MV-4-11 (cell line): ENCODE measurements at places on chromosomes 12 and 14.
A peak's percentile ranks its signal among the peaks of the same experiment; 100 is the strongest.

DNA sequence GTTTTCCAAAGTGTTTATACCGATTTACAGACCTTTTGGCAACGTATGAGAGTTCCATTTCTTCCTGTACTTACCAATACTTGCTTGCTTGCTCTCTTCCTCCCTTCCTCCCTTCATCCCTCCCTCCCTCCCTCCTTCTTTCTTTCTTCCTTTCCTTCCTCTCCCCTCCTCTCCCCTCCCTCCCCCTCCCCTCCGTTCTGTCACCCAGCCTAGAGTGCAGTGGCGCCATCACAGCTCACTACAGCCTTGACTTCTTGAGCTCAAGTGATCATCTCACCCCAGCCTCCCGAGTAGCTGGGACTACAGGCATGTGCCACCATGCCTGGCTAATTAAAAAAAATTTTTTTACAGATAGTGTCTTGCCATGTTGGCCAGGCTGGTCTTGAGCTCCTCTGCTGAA lies 40.4 kb downstream of the DIP2B start:
- no peak for DNase-seq

DNA sequence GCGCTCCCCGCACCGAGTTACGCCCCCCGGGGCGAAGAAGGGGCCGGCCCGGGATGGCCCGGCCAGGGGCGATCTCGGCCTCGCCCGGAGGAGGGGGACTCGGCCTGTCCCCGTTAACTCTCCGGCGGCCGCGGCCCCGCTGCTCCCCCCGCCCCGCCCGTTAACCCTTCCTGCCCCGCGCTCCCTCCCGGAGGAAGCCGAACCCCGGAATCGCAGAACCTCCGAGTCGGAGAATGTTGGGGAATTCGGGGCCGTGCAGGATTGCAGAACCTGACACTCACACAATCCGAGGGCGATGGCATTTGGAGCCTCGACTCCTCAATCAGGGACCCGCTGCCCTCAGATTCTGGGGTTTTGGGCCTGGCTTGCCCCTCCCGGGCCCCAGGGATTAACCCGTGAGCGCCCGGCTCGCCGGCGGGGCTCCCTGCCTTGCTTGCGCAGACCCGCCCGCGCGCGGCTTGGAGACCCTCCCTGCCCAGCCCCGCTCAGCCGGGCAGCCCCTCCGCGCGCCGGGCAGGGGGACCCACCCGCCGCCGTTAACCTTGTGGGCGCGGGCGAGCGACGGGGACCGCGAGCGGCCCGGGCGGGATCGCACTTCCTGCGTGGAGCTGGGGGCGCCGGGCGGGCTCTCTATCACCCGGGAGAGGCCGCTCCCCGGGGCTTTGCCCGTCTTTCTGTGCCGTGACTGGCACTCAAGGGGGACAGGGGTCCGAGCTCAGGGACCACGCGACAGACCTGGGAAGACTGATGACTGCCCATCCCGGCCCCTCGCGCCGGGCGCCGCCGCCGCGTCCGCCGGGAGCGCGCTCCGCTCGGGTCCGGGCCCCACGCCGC lies 18.8 kb downstream of the BEGAIN start:
- no peak for DNase-seq

GRCh38 chr14:26190646-26191045 lies 407.2 kb downstream of the NOVA1 start:
- DNase-seq: no peak

DNA sequence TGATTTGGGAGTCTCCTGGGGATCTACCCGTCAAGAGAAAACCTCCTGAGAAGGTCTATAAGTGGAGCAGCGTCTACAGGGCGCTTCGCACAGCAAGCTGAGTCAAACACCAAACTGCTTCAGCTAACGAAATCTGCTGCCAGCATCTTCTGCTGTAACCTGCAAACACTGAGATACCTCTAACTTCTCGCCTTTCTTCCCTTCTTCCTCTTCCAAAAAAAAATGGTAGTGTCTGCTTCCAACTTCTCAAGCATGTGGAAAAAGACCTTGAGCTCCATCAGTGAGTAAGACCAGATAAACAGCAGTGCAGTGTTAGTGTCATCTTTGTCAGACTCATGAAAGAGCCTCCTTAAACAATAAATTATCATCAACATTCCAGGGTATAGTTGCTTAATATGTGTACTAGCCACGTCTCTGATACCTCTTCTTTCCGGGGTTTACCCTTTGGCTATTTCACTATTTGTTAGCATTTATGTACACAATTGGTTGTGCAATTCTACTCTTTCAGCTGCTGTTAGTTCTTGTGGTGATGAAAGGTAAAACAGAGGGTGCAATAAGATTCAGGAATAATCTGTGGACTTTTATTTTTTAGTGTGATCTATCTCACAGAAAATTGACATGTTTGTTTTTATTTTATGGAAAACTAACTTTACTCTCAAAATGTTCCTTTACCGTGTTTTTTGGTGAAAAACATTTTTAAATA lies 81.6 kb downstream of the LLPH start:
- no peak for DNase-seq

GRCh38 chr14:93536945-93537344 lies 106.2 kb downstream of the UNC79 start:
- peak; percentile 39 for DNase-seq

GRCh38 chr12:89343127-89343526 lies 9.2 kb downstream of the DUSP6 start:
- peak; percentile 9 for DNase-seq

DNA sequence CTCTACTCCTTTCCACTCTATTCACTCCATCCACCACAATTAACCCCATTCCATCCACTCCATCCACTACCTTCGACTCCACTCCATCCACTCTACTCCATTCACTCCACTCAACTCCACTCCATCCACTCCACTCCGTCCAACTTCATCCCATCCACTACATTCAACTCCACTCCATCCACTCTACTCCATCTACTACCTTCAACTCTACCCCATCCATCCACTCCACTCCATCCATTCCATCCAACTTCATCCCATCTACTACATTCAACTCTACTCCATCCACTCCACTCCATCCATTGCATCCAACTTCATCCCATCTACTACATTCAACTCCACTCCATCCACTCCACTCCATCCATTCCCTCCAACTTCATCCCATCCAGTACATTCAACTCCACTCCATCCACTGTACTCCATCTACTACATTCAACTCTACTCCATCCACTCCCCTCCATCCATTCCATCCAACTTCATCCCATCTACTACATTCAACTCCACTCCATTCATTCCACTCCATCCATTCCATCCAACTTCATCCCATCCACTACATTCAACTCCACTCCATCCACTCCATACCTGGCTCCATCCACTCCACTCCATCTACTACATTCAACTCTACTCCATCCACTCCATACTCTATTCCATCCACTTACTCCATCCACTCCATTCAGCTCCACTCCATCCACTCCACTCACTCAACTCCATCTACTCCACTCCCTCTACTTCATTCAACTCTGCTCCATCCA lies 16.4 kb downstream of the HNF1A start:
- DNase-seq: no peak

DNA sequence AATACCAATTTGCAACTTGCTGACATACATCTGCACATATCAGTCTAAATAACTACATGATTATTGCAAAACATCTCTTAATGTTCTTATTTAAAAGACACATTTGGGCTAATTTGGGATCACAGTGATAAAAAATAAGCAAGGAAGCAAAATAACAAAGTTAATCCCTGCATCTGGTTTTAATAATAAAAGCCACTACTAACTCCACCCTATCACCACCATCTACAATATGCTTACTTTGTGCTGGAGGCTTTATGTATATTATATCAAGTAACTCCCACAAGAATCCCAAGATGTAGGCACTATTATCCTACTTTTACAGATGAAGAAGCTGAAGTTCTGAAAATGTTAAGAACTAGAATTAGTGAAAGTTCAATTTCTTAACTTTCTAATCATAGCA lies 45.7 kb downstream of the TAOK3 start:
- no peak for DNase-seq

- peak; percentile 17 for DNase-seq
These were observed 52.4 kb upstream of the EIF5 start for GRCh38 chr14:103281496-103282231.

DNA sequence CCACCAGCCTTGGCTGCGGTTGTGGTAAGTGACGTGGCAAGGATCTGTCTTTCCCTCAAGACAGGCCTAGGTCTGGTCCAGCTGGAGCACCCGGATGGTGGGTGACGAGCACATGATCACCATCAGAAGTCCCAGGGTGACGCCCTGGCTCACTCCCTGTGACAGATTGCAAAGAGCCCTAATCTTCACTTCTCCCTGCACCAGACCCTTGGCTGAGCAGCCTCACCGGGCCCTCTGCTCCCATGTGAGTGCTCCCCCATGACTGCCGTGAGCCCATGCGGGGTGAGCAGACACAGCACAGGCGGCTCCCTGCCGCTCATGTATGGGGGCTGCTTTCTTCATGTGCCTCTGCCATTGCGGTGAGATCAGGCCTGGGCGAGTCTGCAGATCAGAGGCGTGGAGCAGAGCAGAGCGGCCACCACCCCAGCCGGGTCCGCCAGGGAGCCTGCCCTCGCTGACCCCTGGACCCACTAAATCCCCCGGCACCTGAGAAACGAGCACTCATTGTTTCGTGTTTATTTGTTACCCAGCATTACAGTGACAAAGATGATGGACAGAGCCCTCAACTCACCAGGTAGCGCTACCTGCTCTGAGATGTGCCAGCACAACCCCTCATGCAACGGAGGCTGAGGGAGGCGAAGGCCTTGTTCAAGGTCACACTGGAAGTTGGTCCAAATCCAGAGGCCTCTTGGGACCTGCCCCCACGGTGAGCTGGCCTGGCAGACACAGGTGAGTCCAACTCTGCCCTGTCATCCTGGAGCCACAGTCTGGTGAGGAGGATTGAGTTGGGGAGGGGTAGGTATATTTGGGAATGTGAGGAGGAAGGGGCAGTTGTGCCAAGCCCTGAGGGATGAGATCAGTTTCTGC lies 9.3 kb upstream of the DIO3 start:
- no peak for DNase-seq

DNA sequence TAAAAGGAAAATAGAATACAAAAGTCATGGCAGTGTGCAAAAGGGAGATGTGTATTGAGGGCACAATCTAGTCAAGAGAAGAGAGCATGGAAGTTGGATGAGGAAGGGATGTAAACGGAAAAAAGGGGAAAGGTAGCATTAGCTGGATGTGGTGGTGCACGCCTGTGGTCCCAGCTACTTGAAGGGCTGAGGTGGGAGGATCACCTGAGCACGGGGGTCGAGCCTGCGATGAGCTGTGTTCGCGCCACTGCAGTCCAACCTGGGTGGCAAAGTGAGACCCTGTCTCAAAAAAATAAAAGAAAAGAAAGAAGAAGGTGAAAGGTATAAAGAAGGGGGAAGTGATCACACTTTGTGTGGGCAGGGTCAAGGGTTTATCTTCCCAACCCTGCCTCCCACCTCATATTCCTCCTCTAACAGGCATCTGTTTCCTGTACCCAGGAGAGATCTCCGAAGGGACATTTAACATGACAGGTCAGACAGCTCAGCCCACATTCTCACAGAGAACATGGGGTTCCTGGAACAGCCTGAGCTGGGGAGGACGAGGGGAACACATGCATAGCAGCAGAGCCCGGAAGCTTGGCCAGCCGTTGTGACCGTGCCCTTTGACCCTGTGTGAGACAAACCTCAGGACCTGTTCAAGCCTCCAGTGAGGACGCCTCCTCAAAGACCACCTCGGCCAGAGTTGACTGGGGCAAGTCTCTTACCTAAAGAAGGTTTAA lies 8.9 kb downstream of the RNASE11 start:
- no peak for DNase-seq

DNA sequence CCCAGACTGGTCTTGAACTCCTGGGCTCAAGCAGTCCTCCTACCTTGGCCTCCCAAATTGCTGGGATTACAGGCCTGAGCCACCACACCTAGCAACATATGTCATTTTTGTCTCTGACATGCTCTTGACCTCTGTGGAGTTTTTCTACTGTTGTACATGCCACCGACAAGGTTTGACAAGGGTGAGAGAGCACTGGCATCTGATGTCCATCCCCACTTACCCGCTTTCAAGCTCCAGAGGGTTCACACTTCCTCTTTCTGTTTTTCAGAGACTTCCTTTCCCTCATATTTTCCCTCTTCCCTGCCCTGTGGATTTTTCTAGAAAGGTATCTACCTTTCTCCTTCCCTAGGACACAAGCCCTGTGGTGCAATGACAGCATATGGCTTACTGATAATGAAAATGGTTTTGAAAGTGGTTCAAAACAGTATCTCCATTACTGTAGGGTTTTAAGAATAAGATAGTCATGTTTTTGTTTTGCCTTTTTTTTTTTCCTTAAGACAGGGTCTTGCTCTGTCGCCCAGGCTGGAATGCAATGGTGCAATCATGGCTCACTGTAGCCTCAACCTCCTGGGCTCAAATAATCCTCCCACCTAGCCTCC lies 27.7 kb upstream of the PLEKHG3 start:
- peak; percentile 52 for DNase-seq

DNA sequence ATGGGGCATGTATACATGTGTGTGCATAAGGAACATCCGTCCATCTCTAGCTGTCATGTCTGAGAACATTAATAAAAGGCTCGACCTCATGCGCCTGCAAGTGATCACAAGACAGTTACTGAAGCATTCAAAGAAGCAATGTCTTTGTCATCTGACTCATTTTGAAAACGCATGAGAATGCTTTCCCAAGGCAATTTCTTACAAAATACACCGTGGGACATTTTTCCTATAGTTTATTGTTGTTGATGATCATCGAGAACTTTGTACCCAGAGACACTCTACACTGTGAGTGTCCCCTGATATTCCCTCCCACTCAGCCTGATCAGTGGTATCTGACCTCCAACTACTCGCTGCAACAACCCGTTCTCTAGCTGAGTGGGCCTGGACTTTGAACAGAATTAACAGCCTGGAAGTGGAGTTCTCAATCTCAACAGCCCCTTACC lies 68.1 kb downstream of the ETV6 start:
- no peak for DNase-seq

DNA sequence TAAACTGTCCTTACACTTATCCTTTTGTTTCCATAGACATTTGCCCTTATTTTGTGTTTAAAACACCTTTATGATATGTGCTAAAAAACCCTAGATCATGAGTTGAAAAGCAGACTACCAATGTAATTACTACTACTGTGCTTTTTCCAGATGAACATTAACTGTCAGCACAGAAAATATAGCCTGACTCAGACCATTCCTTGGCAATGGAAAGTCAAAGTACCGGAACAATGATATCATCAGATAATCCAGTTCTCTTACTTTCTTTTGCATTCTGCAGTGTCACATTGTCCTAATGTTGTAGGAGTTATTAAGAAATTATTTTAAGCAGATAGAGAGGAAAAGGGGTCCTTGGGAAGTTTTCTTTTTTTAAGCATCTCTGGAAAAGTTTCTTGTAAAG lies 1189.0 kb upstream of the FLRT2 start:
- DNase-seq: no peak

- no peak for DNase-seq
These were observed 86.1 kb downstream of the SLC24A4 start for GRCh38 chr14:92409043-92409442.
